ENCODE measurements at places on chromosomes 4 and X. TPM values are rescaled to one million over a fixed set of nuclear protein-coding genes. Genes with fewer than 3 reads are reported as not detected.

ZFYVE28 gene
- 14.4 TPM for total RNA-seq

NAA11 gene
- not detected for total RNA-seq

RFC1 gene
- 111 TPM for total RNA-seq

CT55 gene
- not detected for total RNA-seq

GRCh38 chr4:168028568-168028967, 63.8 kb upstream of the ANXA10 start:
- no peak for DNase-seq
- H3K4me1 ChIP-seq = no peaks in the 10 kb centered on the region
- no peak overlapping the region for H3K27ac ChIP-seq

GRCh38 chr4:53490161-53490956, 100.9 kb downstream of the LNX1 start:
- no peak overlapping the region for H3K27ac ChIP-seq
- H3K36me3 ChIP-seq = no peaks in the 10 kb centered on the region
- no peaks in the 10 kb centered on the region for H3K4me1 ChIP-seq

DNA sequence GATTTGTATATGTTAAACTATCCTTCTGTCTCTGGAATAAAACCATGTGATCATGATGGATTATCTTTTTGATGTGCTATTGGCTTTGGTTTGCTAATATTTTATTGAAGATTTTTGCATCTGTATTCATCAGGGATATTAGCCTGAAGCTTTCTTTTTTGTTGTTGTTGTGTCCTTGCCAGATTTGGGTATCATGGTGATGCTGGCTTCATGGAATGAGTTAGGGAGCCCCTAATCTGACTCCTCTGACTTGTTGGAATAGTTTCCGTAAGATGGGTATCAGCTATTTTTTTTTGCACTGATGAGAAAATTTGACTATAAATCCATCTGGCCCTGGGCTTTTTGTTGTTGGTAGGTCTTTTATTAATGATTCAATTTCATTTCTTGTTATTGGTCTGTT, 45.7 kb downstream of the ATP10D start:
- no peak for DNase-seq
- H3K4me1 ChIP-seq = peaks cover 37% of the 10 kb centered on the region
- H3K27me3 ChIP-seq = no peaks in the 10 kb centered on the region
- H3K27ac ChIP-seq = no peak overlapping the region
- H3K36me3 ChIP-seq = peaks cover 12% of the 10 kb centered on the region

DNA sequence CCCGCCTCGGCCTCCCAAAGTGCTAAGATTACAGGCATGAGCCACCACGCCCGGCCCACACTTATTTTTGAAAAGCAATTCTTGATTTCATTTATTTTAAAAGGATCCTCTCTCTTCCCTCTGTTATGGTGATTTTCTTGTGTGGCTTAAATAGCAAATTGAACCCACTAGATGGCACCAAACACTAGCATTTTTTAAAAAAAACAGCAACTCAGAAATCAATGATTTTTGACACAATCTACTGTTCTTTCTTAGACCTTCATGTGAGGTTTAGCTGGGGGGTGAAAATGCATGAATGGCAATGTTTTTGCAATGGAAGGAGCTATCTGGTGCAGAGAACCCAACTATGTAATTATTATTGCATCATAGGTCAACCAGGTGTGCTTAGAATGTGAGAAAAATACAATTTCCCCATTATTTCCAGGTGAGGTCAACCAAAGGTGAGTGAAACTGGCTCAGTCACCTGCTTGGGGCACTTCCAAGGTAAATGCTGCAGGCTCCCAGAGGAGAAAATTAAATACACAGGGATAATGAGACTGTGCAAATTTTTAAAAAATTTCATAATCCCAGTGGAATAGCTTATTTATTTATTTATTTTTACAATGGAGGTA, 226.7 kb upstream of the PRKX start:
- no peaks in the 10 kb centered on the region for H3K36me3 ChIP-seq
- no peak for DNase-seq
- no peaks in the 10 kb centered on the region for H3K4me1 ChIP-seq
- peaks cover 24% of the 10 kb centered on the region for H3K27me3 ChIP-seq
- H3K27ac ChIP-seq = no peak overlapping the region

DNA sequence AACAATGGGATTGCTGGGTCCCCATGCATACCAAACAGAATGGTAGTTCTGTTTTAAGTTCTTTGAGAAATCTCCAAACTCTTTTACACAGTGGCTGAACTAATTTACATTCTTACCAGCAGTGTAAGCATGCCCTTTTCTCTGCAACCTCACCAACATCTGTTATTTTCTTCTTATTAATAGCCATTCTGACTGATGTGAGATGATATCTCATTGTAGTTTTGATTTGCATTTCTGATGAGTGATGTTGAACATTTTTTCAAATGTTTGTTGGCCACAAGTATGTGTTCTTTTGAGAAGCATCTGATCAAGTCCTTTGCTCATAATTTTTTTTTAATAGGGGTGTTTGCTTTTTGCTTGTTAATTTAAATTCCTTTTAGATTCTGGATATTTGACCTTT, 41.2 kb upstream of the ZMAT1 start:
- DNase-seq = no peak
- H3K27me3 ChIP-seq = peaks cover 37% of the 10 kb centered on the region
- H3K27ac ChIP-seq = no peak overlapping the region
- H3K36me3 ChIP-seq = no peaks in the 10 kb centered on the region
